Osteoblast (primary cell): ENCODE measurements at places on chromosomes 5 and 9. TPM values are rescaled to one million over a fixed set of nuclear protein-coding genes. Genes with fewer than 3 reads are reported as not detected.

The IFNB1 gene
- not detected in 2 replicates for total RNA-seq

The CHSY3 gene
- total RNA-seq, result 12.3 and 12.4 TPM in 2 replicates

- H3K4me1 ChIP-seq, result peaks cover 16% of the 10 kb centered on the region
- no peak overlapping the region for H3K27ac ChIP-seq
- no peaks in the 10 kb centered on the region for H3K27me3 ChIP-seq
- no peak for DNase-seq
Observed at GRCh38 chr5:10630126-10630525, 66.3 kb downstream of the ANKRD33B start.

- DNase-seq, result no peak
- no peaks in the 10 kb centered on the region for H3K4me1 ChIP-seq
- no peak overlapping the region for H3K27ac ChIP-seq
- H3K4me3 ChIP-seq, result no peak overlapping the region
- no peaks in the 10 kb centered on the region for H3K27me3 ChIP-seq
Observed at GRCh38 chr5:20463206-20463605, 475.2 kb upstream of the CDH18 start.

DNA sequence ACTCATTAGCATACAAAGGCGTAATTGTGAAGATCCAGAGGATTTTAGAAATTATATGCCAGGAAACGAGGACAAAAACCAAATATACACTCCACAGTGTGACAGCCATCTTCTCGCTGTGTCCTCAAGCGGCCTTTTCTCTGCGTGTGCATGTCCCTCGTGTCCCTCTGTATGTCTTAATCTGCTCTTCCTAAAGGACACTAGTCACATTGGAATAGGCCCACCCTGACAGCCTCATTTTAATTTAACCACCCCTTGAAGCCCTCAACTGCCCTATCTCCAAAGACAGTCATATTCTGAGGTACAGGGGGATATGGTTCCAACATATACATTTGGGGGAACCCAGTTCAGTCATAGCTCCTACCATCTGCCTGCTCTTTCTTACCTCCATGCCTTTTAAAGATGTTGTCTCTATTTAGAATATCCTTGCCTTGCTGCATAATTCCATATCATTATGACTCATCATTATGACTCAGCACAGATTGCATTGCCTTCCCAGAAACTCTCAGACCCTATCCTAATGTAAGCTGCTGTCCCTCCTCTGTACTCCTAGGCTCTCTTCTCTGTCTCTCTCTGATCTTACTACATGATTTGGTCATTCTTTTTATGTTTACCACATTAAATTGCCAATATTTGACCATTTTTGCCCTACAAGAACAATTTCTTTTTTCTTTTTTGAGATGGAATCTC is 210.9 kb downstream of the AOPEP start:
- H3K27me3 ChIP-seq, result no peaks in the 10 kb centered on the region
- peaks cover 4% of the 10 kb centered on the region for H3K36me3 ChIP-seq
- peaks cover 46% of the 10 kb centered on the region for H3K4me1 ChIP-seq
- H3K27ac ChIP-seq, result peak overlapping the region; percentile 82

- peak; percentile 35 for DNase-seq
- no peak overlapping the region for H3K4me3 ChIP-seq
- H3K4me1 ChIP-seq, result no peaks in the 10 kb centered on the region
- no peak overlapping the region for H3K27ac ChIP-seq
Observed at GRCh38 chr9:19782005-19782404, 6.8 kb downstream of the SLC24A2 start.

GRCh38 chr9:34985311-34985899 is 4.1 kb upstream of the DNAJB5 start:
- H3K4me3 ChIP-seq, result no peak overlapping the region
- no peak for DNase-seq
- no peaks in the 10 kb centered on the region for H3K36me3 ChIP-seq

DNA sequence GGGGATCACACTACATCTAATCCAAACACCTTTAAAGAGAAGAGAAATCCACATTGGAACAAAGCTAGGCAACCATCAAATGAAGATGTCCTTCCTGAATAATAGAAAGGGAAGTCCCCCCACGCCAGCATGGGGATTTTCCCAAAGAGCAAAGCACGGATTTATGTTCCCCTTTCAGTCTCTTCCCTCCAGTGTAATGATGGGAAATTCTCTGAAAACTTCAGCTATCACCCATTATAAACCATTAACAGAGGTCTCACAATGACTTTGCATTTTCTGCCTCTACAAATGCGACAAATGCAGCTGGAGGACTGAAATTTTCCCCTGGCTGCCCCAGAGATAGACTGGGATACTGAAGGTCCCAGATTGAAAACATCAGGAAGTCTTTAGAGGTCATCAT is 368.7 kb downstream of the EFNA5 start:
- H3K27me3 ChIP-seq, result peaks cover 5% of the 10 kb centered on the region
- no peak overlapping the region for H3K4me3 ChIP-seq
- DNase-seq, result no peak
- no peaks in the 10 kb centered on the region for H3K36me3 ChIP-seq
- H3K4me1 ChIP-seq, result no peaks in the 10 kb centered on the region
